ENCODE measurements at places on chromosomes 13 and 19.

DNA sequence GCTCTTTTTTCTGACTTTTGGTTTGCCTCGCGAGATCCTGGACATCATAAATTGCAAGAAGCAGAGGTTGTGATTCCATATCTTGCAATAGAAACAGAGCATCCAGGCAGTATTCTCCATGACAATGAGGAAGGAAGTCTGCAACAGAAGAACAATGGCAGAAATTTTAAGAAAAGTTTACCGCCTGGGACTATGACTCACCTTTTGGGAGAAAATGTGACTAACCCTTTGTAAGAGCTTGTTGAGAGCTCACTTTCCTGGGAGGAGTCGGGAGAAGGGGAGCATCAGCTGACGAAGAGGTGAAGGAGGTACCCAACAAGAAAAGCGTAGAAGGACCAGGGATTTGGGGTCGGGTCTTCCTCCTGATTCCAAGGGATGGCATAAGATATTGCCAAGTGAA, 34.3 kb upstream of the TNFSF11 start:
- DNase-seq: peak; percentile 13

DNA sequence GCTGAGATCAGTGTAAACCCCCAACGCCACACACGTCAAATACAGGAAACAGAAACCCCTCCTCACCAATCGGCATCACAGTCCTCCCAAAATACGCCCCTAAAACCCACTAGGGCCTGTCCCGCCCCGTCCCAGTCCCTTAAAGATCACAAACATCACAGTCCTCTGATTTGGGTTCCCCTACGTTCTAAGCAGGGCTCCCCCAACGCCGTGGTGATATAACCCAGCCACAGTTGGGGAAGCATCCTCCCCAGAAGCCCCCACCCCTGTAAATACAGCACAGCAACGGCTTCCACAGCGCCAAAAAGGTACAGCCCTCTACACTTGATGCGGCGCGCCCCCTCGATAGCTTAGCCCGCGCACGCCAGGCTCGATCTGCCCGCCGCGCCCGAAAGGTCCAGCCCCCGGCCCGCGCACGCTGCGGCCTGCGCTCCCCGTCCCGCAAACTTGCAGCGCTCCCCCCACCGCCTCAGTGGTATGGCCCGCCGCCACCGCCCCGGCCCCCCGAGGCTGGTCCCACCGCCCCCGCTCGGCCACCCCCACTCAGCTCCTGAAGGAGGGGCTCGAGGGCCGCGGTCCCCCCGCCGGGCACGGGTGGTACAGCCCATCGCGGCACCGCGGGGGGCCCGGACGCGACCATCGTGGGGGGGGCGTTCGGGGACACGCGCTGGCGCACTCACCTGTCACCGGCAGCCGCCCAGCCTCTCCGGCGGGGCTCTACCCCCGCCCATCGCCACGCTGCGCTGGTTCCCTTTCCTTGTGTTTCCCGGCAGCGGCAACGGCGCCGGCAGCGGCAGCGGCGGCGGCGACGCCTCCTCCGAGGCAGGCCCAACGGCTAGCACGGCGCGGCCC, at the start of gene AKT2:
TSS of gene AKT2 (minus strand) at position 845 of the 852 bp plus-strand sequence. CDS start 20,078 bp downstream, outside the sequence.
- peak; percentile 75 for DNase-seq

DNA sequence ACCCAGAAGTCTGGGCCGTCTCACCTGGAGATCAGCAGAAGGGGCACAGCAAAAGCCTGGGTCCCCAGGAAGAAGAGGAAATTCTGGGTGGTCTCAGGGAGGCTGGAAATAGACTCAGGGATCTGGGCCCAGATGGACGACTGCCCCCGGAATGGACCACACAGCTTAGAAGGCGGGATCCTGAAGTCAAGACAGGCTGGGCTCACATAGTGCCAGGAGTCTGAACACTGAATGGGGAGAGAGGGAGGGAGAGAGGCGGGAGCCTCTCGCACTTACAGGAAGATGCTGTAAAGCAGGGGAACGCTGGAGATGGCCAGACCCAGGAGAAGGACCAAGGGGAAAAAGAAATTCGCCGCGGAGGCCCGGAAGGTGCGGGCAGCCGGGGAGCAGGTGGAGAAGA, 1.3 kb upstream of the LENG1 start:
- DNase-seq: no peak

- DNase-seq: peak; percentile 60
Measured at GRCh38 chr19:4676955-4677731, 7.0 kb upstream of the MYDGF start.

GRCh38 chr13:41561170-41561569, 103.8 kb downstream of the RGCC start:
- DNase-seq: no peak

GRCh38 chr19:6713773-6714692, 6.4 kb downstream of the C3 start:
- DNase-seq: no peak

DNA sequence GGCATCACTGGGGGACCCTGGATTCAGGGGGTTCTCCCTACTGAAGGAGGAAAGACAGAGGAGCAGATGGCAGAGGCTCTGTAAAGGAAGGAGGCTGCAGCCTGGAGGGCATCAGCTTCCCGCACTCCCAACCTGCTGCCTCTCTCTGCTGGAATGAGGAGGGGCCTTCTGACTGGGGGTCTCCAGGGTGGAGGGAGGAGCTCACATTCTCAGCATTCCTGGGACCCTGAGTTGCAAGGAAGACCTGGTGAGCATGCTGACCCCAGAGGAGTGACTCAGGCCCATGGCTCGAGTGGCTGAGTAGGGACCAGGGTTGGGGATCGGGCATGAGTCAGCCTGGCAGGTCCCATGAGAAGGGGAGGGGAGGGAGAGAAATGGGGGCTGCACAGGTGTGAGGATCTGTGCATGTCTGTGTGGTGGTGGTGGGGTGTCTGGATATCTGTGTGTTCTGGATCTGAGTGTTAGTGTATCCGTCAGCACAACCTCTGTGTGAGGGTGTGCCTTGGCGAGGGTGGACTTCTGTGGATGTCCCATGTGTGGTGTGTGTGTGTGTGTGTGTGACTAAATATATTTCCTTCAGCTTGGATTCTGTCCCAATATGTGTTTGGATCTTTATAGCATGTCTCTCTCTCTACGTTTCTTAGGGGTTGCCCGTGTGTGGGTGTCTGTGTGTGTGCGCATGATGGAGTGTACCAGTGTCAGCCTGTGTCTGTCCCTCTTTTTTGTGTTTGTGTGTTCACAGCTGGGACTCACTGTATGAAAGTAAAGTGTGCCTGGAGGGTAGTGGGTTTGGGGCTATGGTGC, 4.6 kb downstream of the AXL start:
- peak; percentile 98 for DNase-seq

GRCh38 chr19:13817018-13817614, 21.9 kb downstream of the ZSWIM4 start:
- DNase-seq: peak; percentile 34
